ENCODE measurements at places on chromosomes 7 and 10.

GRCh38 chr10:70927189-70927943, 39.0 kb upstream of the PCBD1 start:
- DNase-seq: no peak

- no peak for DNase-seq
These were observed 104.2 kb downstream of the CTTNBP2 start for GRCh38 chr7:117769085-117769484.

- peak; percentile 18 for DNase-seq
These were observed 33.7 kb downstream of the SCRN1 start for GRCh38 chr7:29955799-29956486.

DNA sequence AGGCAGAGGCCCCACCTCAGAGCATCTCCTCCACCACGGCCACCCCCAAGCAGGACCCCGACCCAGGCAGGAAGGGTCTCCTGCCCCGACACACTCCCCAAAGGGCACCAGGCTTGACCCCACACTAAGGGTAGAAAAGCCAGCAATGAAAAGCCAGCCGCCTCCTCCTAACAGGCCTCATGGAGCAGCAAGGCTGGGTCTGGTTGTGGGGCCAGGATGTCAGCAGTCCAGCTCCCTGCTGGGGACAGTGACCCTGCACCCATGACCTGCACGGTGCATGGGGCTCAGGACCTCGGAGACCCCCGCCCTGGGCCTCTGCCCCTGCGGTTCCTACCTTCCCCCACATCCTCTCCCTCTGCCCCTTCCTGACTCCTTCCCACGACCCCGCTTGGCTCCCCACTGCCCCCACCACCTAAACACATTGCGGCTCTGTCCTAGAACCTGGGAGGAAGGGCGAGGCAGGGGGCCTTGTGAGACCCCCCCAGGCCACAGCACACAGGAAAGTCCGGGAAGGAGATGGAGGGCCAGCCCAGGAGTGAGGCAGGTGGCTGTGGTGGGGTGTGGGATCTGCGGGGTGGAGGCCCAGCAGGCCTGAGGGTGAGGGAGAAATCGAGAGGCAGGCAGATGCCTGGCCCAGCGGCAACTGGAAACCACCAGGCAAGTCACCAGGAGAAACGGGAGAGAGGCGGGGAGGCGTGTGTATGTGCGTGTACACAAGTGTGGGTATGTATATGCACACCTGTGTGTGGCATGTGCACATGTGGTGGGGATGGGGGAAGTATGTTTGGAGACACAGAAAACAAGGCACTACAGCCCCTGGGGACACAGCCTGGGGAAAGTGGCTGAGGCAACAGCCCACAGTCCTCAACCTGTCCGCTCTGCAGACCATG, 229.9 kb downstream of the MAD1L1 start:
- DNase-seq: no peak
